MG63 (cell line): ENCODE measurements at places on chromosomes 12 and 14. TPM values are rescaled to one million over a fixed set of nuclear protein-coding genes. Genes with fewer than 3 reads are reported as not detected.

DNA sequence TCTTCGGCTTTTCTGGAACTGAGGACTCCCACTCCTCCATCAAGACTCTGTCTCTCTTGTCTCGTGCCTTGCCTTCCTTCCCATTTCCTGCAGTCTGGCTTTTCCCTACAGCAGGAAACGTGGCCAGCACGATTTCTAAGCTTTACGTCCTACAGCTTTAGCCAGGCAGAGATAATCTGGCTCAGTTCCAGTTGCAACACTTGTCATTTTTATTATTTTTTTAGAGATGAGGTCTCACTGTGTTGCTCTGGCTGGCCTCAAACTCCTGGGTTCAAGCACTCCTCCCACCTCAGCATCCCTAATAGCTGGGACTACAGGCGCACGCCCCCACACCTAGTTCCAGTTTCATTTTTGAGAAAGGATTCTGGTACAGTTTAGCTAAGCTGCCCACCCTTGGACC lies 19.9 kb downstream of the CALM1 start:
- DNase-seq, result no peak

DNA sequence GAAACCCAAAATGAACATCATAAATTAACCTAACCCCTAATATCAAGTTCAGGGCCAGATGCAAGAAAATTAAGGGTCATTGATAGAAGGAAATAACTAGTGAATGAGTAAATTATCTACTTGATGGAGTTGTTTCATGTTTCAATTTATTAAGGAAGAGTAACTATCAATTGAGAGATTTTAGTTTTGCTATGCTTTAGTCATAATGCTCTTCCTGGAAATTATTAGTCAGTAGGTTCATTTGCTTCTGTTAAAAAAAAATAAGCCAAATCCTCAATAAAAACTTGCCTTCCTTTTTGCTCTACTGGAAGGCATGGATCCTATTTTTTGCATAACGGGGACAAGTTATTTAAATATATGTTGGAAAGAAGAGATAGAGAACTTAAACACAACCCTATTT lies 59.0 kb upstream of the HIF1A start:
- no peak for DNase-seq

DNA sequence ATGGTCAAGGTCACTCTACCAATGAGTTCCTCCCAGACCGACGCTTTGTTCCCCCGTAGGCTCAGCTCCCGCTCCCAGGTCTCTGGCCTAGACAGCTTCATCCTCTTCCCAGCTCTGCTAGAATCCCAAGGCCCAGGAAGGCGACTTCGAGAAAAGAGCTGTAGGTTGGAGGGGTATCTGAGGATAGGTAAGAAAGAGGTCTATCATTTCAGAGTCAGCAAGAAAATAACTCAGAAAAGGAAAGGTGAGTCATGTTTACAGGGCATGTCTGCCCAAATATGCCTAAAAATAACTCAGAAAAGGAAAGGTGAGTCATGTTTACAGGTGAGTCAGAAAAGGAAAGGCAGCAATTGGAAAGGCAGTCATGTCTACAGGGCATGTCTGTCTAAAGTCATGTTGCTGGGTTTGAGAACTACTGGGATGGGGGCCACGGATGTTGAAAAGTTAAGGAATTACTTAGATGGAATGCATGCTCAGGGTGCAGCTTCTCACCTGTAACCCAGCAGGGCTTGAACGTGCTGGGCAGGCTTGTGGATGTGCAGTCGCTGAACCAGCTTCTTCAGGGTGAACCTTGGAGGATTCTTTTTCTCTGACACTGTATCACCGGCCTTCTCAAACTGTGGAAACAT lies 12.2 kb downstream of the TEP1 start:
- no peak for DNase-seq

The ZC2HC1C gene
- total RNA-seq, result 0.99 TPM in 1 of 2 replicates, not detected in the other

DNA sequence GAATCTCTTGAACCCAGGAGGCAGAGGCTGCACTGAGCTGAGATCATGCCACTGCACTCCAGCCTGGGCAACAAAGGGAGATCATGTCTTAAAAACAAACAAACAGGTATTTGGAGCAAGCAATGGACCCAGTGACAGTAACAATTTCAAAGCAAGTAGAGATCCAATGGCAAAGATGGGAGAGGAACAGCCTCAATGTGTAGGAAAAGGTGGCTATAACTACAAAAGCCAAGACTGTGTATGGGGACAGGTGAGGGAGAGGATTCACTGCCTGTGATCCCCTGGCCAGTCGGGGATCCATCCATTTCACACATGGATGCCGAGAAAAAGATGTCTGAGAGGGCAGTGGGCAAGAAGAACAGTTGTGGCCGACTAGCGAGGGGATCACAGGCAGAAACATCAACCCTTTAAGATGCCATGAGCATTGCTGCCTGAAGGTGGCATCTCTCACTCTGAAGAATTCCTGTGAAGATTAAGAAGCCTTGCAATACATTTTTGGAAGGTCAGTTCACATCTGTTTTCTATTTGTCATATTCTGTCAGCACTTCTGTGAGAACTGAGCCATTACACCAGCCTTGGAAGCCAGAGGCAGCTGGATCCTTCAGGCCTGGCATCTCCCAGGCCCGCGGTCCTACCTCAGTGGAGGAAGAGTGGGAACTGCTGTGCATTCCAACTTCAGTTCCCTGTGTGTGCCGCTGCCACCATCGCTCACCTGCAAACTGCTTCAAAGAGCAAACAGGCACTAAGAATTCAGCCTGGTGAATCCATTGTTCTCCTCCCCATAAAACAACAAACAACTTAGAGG lies 54.5 kb upstream of the FRS2 start:
- DNase-seq, result peak; percentile 68

The PRH2 gene
- not detected in 2 replicates for total RNA-seq

DNA sequence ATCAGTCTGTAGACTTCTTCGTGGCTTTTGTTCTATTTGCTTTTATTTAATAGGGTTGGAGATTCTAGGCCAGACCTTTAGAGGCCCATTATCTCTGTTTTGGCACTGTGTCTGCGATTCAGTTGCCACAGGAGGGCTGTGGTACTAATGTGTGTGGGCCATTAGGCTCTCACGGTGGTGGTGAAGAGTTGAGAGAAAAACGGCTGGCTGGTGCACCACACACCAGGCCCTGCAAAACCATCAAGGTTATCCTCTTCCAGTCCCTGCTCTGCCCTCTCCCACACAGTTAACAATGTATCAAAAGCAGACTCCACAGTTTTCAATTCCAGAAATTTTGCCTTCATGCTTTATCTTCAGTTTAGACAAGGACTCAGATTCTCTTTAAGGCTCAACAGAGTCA lies 97.7 kb downstream of the MYF5 start:
- no peak for DNase-seq

DNA sequence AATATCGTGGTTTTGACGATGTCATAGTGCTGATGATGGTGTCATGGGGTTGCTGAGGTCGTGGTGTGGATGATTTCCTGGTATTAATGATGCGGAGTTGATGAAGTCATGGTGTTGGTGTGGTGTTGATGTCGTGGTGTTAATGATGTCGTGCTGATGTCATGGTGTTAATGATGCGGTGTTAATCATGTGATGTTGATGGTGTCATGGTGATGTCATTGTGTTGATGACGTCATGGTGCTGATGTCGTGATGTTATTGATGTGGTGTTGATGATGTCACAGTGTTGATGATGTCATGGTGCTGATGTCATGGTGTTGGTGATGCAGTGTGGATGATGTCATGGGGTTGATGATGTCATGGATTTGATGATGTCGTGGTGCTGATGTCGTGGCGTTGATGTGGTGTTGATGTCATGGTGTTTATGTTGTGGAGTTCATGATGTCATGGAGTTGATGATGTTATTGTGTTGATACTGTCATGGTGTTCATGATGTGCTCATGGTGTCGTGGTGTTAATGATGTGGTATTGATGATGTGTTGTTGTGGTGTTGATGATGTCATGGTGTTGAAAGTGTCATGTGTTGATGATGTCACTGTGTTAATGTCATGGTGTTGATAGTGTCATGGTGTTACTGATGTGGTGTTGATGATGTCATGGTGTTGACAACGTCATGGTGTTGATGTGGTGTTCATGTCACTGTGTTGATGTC lies 48.5 kb upstream of the RIMBP2 start:
- DNase-seq, result peak; percentile 5

The IRAK3 gene
- total RNA-seq, result 2.3 and 4.6 TPM in 2 replicates

- no peak for DNase-seq
Observed at GRCh38 chr14:24706351-24706750, 72.4 kb upstream of the GZMB start.

DNA sequence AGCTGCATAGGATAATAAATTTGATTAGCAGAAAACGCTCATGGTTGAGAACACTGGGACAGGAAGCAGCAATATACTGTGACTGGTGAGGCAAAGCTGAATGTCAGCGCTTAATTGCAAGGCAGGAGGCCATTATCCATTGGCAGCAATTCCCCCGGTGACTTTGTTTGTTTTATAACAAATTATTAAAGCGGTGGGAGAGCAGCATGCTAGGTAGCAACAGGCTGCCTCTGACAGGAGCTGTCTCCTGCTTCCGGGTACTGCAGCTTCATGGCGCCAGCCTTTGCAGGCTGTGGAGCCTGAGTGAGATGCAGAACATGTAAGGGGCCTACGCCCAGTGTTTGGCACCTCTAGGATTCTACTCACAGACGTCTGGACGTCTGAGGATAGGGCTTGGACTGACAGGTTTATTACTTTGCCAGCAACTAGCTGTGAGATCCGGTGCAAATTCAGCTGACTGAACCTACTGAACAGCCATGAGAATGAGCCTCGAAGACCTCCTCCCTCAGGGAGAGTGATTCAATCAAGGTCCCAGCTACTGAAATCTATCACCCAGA lies 82.1 kb upstream of the SSTR1 start:
- DNase-seq, result no peak

The CISTR gene
- not detected in 2 replicates for total RNA-seq

DNA sequence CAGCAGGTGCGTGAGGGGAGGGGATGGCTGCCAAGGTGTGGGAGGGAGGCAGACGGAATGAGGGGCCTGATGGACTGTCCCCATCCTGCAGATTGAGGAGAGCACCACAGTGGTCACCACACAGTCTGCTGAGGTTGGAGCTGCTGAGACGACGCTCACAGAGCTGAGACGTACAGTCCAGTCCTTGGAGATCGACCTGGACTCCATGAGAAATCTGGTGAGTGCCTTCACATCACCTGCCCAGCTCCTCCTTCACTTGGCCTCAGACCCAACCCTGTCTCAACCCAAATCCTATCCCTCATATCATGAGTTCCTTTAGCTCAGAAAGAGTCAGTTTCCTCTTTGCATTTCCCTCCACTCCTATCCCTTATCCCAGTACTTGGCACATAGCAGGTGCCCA lies 2.7 kb downstream of the KRT18 start:
- DNase-seq, result no peak

GRCh38 chr12:104670439-104671408 lies 214.0 kb downstream of the CHST11 start:
- no peak for DNase-seq

- peak; percentile 24 for DNase-seq
Observed at GRCh38 chr12:96401076-96401871, 1.0 kb upstream of the CDK17 start.

- no peak for DNase-seq
Observed at GRCh38 chr12:46917821-46918220, 92.0 kb upstream of the SLC38A4 start.

DNA sequence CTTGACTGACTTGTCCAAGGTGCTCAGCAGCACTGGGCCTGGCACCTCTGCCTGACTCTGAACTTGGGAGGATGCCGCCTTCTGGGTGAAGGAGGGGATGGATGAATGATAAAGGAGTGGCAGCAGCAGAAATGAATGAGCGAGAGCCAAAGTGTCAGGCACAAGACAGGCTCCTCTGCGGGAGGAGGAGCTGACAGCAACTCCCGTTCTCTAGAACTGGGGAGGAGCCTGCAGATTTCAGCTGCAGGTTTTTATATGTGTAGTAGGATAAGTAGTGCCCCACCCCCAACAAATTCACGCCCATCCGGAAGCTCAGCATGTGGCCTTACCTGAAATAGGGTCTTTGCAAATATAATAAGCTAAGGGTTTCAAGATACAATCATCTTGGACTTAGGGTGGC lies 33.1 kb downstream of the SLC8B1 start:
- DNase-seq, result no peak

DNA sequence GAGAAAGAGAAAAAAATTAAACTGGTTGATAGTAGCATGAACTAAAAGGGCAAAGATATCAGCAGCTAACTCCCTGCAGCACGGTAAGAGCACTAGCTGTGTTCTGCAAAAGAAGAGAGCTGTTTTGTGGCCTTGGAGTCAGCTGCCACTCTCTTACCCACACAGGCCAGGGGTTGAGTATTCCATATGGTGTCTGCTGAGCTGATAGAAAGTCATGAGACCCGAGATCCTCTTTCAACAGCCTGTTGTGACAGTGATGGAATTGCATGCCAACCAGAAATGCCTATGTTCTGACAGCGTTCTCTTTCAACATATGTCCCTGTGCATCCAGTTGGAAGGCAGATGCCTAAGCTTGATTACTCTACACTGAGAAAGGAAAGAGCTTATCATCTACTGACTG lies 39.9 kb downstream of the TMTC1 start:
- peak; percentile 84 for DNase-seq

DNA sequence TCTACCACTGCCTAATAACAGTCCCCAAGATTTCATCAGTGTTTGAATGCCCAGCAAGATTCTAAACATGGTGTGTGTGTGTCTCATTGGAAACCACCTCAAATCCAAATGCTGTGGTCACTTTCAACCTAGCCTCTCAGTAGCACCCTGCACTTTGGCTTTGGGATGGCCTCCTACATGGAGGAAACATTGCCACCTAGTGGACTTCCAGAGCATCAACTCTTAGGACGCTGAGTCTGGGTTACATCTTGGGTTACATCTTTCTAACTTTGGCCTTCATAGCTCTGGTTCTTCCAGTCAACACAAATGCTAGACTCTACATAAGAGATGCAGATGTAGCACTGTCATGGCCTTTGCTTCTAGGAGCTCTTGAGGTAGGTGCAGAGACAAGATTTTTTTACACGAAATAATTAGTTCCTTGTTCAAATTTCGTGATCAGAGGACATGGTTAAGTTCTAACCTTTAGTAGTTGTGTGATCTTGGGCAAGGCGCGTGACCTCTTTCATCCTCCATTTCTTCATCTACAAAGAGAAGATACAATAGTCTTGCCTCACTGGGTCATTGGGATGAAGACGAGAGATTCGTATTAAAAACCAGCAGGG lies 113.5 kb upstream of the VASH1 start:
- DNase-seq, result no peak

DNA sequence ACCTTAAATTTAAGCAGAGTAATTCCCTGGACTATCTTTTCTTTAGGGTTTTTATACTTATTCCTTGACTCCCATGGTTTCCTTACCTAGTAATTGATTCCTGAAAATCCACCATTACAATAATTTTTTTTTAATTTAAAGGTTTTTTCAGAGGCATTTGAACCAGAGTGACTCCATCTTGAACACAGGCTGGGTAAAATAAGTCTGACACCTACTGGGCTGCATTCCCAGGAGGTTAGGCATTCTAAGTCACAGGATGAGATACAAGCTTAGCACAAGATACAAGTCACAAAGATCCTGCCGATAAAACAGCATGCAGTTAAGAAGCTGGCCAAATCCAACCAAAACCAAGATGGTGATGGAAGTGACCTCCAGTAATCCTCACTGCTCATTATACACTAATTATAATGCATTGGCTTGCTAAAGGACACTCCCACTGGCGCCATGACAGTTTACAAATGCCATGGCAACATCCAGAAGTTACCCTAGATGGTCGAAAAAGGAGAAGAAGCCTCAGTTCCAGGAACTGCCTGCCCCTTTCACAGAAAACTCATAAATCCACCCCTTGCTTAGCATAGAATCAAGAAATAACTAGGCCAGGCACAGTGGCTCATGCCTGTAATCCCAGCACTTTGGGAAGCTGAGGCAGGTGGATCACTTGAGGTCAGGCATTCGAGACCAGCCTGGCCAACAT lies 53.6 kb downstream of the SLC25A21 start:
- DNase-seq, result no peak

- DNase-seq, result no peak
Observed at GRCh38 chr12:89038831-89039512, 313.3 kb downstream of the DUSP6 start.
